ENCODE measurements at places on chromosomes 5 and 9. TPM values are rescaled to one million over a fixed set of nuclear protein-coding genes. Genes with fewer than 3 reads are reported as not detected.

Gene GNAQ
- 37.6 TPM for total RNA-seq

Gene CNTFR
- total RNA-seq = not detected

Gene PCDHGA2
- 0.07 TPM for total RNA-seq

Gene NUTM2F
- total RNA-seq = not detected

Measured in T-helper 1 cell treated with Interleukin-12 subunit alpha and Interleukin-12 subunit beta and Interleukin-4 antibody, amounts not matched to agents 30 ng/mL and 1 ng/mL, for 36 hours (primary cell).